Activated B cell treated with CpG ODN at 0.5 μM for 24 hours (primary cell): ENCODE measurements at places on chromosomes 11 and 22.

- DNase-seq: no peak
Observed at GRCh38 chr22:29331658-29332300, 16.3 kb upstream of the RASL10A start.

GRCh38 chr22:26548984-26549383 is 36.7 kb upstream of the TFIP11 start:
- DNase-seq: no peak

GRCh38 chr11:876545-876944 is 33.9 kb downstream of the TSPAN4 start:
- DNase-seq: no peak

DNA sequence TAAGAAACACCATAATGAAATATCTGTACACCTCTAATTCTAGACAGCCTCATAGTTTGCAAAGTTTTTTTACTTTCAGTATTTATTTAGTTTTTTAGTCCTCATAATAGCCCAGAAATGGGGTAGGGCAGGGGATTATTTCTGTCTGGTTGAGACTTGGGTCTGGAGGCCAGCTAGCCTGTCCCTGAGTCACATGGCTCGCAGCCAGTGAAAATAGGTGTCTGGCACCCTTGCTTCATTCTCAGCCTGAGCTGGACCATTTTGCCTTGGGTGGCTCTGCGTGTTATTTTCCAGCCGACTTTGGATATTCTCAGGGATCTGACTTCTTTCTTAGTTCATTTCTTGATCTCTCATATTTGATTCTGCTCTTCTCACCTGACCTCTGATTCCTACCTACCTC is 123.9 kb upstream of the NARS2 start:
- DNase-seq: no peak

DNA sequence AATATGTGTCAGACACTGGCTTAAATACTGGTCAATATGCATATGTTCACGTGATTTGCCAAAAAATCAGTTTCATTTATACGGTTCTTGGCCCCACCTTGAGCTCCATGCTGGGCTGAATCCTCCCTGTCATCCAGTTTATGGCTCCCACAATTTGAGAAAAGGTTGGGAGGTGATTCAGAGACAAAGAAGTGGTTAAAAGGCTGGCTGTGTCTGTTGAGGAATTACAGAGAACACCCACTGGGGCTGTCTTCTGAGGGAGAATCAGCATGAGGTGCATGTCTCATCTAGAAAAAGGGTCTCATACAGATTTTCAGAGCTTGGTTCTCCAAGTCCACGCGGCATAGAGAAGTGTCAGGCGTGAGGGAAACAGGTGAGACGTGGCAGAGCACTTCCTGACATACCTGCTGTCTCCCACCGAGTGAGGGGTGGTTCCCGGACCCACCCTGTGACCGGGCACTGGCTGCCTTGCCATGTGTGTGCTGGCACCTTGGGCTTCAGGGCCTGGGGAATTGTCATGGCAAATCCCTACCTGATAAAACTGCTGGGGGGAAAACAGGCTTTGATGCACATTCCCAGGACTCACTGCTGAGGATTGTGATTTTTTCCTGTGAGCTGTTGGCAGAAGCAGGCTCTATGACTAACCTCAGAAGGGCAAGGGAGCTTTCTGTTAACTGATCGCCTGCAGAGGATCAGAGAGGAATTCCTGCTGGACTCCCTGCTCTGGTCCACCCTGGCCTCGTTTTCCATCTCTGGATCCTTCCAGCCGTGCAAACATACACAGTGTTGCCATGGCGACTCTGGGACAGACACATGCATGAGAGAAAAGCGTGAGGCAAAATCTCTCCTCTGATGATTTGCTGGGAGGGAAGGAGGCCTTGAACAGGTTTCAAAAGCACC is 223.6 kb downstream of the ADAMTS15 start:
- DNase-seq: no peak
